ENCODE measurements at places on chromosomes 4 and X. TPM values are rescaled to one million over a fixed set of nuclear protein-coding genes. Genes with fewer than 3 reads are reported as not detected.
A peak's percentile ranks its signal among the peaks of the same experiment; 100 is the strongest.

- H3K4me3 ChIP-seq = no peak overlapping the region
- DNase-seq = no peak
- no peaks in the 10 kb centered on the region for H3K36me3 ChIP-seq
- H3K27ac ChIP-seq = no peak overlapping the region
- no peaks in the 10 kb centered on the region for H3K27me3 ChIP-seq
Measured at GRCh38 chrX:112641449-112641848, 38.3 kb downstream of the LHFPL1 start.

GRCh38 chr4:128603081-128603480 lies 206.4 kb upstream of the JADE1 start:
- peaks cover 19% of the 10 kb centered on the region for H3K4me1 ChIP-seq
- H3K4me3 ChIP-seq = no peak overlapping the region
- H3K27me3 ChIP-seq = no peaks in the 10 kb centered on the region
- no peaks in the 10 kb centered on the region for H3K36me3 ChIP-seq
- no peak overlapping the region for H3K27ac ChIP-seq

DNA sequence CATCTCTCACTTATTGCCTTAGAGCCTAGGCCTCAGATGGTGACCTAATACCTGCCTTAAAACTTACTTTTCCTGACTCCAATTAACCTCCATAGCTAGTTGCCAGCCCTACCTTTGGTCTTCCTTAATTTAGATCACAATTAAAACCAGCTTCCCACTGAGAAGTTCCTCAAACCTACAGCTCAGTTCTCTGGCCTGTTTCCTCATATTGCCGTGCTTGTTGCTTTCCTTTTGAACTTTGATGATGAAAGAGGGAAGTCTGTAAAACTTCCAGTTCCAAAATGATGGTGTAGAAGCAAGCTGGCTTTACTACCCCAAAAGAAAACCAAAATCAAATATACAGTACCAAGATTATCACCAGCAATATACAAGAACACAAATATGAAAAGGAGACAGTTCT lies 28.9 kb upstream of the CAMK2D start:
- H3K27ac ChIP-seq = no peak overlapping the region
- DNase-seq = no peak
- no peak overlapping the region for H3K4me3 ChIP-seq
- no peaks in the 10 kb centered on the region for H3K36me3 ChIP-seq

TRAM1L1 gene
- total RNA-seq = 1.3 TPM

GRCh38 chrX:1031521-1032430 lies 180.7 kb downstream of the CRLF2 start:
- H3K36me3 ChIP-seq = no peaks in the 10 kb centered on the region
- H3K4me1 ChIP-seq = no peaks in the 10 kb centered on the region
- no peak overlapping the region for H3K27ac ChIP-seq

DNA sequence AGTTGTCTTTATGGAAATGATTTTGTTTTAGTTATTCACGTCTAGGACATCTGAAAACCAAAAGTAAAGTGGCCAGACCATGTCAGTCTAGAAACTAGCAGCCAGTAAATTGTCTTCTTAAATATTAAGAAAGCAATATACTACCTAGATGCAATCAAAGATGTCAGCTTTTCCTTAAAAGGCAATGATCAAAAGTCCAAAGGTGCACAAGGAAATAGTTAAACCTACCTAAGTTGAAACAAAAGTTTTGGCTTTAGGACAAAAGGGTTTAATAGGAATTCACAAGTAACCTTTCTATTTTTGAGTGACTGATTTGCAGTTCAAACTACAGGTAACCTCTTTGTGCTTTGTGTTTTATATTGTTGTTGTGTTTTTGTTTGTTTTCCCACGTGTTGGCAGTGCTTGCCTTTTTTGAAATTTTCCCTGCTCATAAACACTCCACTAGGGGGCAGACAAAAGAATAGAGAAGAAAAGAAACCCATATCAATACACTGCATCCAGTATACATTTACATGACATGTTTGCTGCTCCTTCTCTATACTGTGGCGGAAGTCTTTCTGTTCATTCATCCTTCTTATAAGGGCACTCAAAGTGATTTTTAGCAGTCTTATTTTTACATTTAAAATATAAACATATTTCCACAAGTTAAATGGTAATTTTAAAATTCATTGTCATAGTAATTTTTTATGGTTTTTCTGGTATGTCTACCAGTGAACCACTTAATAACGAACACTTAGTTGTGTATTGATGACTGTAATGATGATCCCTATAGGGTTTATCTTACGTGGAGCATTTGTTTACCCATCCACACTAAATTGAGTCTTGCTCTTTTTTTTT lies 62.7 kb downstream of the GAB1 start:
- DNase-seq = no peak
- H3K27ac ChIP-seq = peak overlapping the region; percentile 38
- peaks cover 3% of the 10 kb centered on the region for H3K4me1 ChIP-seq
- H3K27me3 ChIP-seq = no peaks in the 10 kb centered on the region
- no peaks in the 10 kb centered on the region for H3K36me3 ChIP-seq

DNA sequence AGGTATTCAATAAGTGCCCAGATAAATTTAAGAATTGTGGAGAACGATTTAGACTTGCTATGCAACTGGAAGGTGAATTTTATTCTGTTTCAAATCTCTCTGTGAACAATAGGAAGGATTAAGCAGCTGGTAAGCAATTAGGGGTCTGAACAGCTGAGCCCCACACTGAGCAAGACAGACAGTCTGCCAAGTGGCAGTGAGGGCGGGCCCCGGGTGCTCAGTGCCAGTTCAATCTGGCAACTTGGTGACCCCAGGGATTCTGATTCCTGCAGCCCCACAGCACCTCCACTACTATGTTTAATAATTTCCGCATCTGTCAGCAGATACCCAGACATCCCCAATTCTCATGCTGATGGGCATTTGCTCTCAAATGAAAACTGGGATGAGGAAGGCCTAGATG lies 317.3 kb downstream of the PPP1R2C start:
- H3K27ac ChIP-seq = no peak overlapping the region
- H3K36me3 ChIP-seq = no peaks in the 10 kb centered on the region
- H3K27me3 ChIP-seq = no peaks in the 10 kb centered on the region
- no peaks in the 10 kb centered on the region for H3K4me1 ChIP-seq

GRCh38 chrX:80181079-80181478 lies 166.5 kb downstream of the TBX22 start:
- H3K36me3 ChIP-seq = no peaks in the 10 kb centered on the region
- H3K4me3 ChIP-seq = no peak overlapping the region
- no peaks in the 10 kb centered on the region for H3K4me1 ChIP-seq
- no peak overlapping the region for H3K27ac ChIP-seq
- H3K27me3 ChIP-seq = no peaks in the 10 kb centered on the region

GRCh38 chrX:32877592-32877991 lies 333.8 kb downstream of the DMD start:
- no peak overlapping the region for H3K27ac ChIP-seq
- no peaks in the 10 kb centered on the region for H3K36me3 ChIP-seq
- H3K27me3 ChIP-seq = no peaks in the 10 kb centered on the region

DNA sequence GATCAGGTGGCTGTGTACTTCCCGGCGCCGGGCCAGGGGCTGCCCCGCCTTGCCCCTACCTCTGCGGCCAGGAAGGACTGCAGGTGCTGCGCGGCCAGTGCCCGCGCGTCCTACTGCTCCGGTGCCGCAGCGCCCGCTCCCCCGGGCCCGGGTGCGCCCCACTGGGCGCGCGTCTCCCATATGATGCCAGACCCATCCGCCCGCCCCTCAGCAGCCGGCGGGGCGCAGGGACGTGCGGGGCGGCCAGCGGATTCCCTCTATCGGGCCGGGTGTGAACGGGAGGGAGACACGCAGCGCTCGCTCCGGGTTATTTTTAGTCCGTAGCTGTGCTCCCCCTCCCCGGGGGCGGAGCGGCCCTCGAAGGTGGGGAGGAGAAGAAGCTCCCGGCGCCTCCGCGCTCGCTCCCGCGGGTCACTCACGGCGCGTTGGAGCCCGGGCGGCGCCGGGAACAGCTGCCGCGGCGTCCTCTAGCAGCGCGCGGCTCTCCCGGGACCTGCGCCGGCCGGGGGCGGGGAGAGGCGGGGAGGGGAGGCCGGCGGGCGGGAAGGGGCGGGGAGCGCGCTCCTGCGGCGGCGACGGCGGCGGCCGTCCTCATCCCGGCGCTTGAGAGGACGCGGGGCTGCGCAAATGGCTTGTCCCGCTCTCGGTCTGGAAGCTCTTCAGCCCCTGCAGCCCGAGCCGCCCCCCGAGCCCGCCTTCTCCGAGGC lies 103.6 kb downstream of the UCHL1 start:
- no peaks in the 10 kb centered on the region for H3K36me3 ChIP-seq
- peak overlapping the region; percentile 94 for H3K27ac ChIP-seq
- peak overlapping the region; percentile 90 for H3K4me3 ChIP-seq
- H3K27me3 ChIP-seq = peaks cover 20% of the 10 kb centered on the region
- H3K4me1 ChIP-seq = peaks cover 22% of the 10 kb centered on the region

ZMAT1 gene
- total RNA-seq = 3.1 TPM
